Astrocyte (in vitro differentiated cells and primary cell): ENCODE measurements at places on chromosomes 3 and 15. TPM values are rescaled to one million over a fixed set of nuclear protein-coding genes. Genes with fewer than 3 reads are reported as not detected.
A peak's percentile ranks its signal among the peaks of the same experiment; 100 is the strongest.

- no peak for DNase-seq
These were observed 4.3 kb downstream of the PFKFB4 start for GRCh38 chr3:48552111-48552951.

DNA sequence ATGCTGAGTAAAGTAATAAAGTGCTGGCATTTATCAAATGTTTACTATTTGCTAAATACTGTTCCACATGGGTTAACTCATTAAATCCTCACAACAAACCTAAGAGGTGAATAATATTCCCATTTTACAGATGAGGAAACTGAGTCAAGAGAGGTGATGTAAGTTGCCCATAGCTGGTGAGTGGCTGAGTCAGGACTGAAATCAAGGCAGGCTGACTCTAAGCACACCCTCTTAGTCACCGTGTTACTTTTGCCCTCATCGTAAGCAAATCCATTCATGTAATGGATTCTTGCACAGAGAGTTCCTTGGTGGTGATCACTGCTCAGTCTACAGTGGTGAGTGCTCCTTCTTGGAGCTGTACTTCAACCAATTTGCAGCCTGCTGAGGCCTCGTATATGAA is 28.9 kb upstream of the PTX3 start:
- DNase-seq: no peak

DNA sequence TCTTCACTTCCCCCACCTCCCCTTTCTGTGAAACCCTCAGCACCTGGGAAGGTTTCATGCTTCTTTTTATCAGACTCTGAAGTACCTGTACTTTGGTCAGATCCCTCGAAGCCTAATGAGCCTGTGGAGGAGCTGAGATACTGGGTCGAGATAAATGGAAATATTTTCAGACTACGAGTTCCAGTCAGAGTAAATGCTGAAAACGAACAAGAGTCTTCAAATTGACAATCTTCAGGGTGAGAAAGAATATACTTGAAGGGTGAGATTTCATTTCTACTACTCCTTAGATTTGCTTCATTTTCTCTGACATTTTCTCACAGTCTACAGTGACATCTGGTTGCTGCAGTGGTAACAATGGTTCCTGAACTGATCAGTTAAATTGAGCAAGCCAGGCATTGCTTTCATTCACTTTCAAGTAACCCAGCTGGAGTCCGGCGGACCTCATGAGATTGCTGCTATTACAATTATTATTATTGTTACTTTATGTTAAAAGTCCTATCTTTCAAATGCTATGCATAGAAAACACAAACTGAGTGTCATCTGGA is 337.2 kb downstream of the VGLL3 start:
- no peak for DNase-seq

GRCh38 chr15:72285927-72286516 is 13.7 kb upstream of the PARP6 start:
- DNase-seq: no peak

DNA sequence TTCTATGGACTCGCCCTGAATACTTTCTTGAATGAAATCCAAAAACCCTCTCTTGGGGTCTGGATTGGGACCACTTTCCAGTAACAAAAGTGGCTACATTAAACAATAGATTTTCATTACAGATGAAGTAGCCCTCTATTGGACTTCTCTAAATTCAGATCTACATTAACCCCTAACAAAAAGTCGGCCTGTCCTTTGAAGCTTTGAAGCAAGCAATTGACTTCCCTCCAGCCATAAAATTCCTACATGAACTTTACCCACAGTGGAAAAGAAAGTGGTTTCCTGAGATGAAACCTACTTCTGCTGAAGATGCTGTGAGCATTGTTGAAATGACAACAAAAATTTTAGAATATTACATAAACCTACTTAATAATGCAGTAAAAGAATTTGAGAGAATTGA is 967.1 kb upstream of the ROBO1 start:
- no peak for DNase-seq

- DNase-seq: no peak
These were observed 79.5 kb upstream of the PEX5L start for GRCh38 chr3:180116203-180116602.

DNA sequence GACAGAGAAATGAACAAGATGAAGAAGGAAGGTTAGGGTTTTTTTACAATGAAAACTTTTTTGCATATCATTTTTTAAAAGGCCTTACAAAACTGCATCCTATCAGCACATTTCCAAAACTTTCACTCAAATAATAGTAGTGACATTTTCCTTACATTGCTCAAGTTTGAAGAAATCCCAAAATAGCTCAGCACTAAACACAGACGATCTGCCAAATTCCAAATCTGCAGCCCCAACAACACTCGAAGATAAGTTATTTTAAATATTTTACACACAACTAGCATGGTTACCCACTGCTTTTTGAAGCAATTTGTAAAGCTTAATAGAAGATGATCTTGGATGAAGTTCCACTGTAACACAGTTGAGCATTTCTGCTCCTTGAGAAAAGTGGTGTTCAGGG is 535.6 kb upstream of the ALCAM start:
- DNase-seq: no peak

- no peak for DNase-seq
These were observed 4.6 kb downstream of the SETD5 start for GRCh38 chr3:9401986-9402385.

DNA sequence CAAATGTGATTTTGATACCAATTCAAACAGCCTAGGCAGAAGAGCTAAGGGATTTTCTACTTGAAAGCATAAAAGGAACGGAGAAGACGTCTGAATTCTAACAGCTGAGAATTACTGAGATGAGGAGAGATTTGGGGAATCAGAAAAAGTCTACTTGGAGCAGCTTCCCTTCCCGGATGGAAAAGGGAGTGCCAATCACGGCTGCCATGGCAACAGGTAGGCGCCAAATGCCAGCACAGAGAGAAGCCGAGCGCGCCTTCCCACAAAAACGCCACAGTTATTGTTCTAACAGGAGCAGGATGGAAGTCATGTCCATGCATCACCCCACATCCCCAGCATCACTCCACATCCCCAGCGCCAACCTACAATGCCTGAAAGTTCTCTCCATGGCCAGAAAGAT is 63.5 kb upstream of the PRR20G start:
- DNase-seq: no peak

DNA sequence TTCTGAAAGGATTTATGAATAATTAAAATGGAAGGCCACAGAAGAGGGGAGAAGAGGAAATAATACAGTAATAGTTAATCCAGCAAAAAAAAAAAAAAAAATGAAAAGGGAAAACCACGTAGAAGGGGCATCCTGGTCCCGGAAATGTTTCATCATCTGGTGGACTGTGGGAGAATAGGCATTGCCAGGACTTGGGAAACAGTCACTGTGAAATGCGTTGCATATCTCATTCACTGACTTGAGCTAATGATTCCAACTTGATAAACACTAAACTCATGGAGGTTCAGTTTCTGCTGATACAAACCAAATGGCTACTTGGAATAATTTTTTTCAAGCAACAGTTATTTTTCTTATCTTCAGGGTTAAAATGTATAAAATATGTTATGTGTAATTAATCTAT is 3.2 kb downstream of the XCR1 start:
- DNase-seq: no peak

DNA sequence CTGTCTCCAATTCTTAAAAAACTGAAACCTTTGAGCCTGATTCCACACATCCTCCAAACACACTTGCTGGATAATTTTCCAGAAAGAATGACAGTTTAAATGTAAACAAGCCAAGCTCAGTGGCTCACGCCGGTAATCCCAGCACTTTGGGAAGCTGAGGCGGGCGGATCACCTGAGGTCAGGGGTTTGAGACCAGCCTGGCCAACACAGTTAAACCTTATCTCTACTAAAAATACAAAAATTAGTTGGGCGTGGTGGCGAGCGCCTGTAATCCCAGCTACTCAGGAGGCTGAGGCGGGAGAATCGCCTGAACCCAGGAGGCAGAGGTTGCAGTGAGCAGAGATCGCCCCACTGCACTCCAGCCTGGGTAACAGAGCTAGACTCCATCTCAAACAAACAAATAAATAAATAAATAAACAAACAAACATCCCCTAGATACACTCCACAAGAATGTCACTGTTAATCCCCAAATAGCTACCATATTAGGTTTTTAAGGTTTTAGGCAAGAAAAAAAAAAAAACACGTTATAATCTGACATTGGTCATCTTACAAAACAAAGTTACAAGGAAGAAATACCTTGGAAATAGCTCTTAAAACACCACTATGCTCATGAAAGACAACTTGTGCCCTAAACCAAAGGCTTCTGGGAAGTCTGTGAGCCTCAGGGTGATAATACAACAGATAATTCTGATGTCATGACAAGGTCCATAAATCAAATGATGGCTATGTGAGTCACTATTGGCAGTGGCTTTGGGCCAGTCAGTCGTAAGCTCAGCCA is 13.2 kb downstream of the TNIK start:
- DNase-seq: peak; percentile 89

DNA sequence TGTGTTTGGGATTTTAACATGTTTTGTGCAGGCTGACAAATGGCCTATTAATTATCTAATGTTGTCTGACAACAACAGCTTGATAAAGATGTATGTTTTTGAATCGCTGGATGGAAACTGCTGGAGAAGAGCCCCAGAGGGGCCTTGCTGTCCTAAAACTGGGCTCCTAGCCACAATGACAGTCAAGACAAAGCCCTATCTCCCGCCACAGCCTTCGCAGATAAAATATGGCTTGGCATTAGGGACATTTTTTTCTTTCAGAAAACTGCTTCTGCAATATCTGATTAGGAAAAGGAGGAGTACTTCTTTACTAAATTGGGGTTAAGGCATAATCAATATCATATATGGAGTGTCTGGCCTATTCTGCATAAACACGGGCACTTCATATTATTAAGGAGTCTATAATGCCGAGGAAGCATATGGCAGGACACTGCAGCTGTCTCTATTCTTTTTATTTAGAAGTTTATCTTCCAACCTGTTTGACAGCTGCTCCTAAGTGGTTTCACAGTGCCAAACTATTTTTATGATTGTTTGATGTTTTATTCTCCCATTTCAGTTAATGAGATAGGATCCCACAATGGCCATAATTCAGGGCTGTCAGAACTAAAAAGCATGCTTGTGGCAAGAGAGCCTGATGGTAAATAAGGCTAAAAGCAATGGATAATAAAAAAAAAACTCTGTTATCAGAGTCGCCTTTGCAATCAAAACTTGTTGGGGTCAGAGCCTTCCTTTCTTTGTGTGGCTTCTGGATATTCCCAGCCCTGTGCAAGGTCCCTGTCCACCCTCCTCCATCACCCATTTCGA is 210.1 kb downstream of the MECOM start:
- no peak for DNase-seq

DNA sequence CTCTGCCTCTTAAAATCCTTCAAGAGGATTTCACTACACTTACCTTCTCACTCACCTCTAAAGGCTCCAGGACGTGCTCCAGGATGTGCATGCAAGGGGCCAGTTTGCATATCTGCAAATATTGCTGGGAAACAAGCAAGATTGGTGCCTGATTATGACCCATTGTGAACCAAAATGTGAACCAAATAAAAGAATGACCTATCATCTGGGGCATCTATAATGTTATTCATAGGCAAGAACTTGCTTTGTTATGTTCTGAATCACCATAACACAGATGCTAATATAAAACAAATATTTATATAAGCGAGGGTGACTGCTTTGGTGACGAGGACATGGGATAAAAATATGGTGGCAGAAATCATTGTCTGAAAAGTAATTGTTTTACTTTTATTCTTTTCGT is 5.5 kb downstream of the IL12A start:
- peak; percentile 4 for DNase-seq

DNA sequence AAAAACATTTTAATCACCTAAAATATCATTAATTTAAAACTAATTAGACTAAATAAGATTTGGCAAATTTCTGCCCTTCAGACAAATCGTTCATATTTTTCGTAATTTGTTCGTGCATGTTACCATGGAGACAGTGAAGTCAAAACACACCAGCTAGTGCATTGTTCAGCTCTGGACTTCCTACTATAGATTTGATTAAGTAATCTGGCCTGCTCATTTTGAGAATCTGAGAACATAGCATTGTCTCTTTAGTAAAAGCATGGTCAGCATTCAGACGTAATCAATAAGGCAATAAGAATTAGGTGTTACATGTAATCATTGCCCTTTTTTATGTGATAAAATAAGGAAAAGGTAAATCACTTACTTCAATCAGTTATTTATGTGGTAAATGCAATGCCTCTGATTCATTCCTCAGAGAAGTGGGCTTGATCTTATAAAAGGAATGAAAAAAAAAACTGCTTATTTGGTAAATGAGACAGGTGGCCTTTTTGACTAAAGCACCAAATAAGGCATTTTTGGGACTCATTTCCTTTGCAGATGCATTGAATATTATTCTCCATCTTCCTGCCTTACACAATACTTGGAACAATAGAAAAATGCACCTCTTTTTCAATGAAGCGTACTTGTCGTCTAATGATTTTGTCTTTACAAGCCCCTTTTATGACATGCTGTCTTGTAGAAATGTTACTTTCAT is 84.5 kb upstream of the FNDC3B start:
- peak; percentile 55 for DNase-seq

DNA sequence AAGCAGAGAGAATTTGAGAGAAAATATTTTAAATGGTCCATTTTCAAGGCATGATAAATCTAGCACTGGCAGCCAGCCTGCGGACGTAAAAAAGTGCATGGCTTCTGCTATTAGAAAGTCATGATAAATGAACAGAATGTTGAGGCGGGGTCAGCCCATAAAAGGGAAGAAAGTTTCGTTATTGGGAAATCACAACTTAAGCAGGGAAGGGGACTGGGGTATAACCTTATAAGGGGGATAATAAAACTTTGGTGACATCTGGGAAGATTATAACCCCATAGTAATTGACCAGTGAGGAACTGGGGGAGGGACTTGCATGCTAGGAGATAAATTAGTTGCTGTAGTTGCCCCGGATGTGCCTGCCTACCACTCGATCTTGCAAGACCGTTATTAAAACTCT is 88.4 kb upstream of the PLSCR4 start:
- DNase-seq: no peak

- no peak for DNase-seq
These were observed 66.5 kb upstream of the PLXND1 start for GRCh38 chr3:129673012-129673411.

- DNase-seq: no peak
These were observed 208.0 kb upstream of the MME start for GRCh38 chr3:154872074-154872473.

- DNase-seq: no peak
These were observed 50.0 kb upstream of the SECISBP2L start for GRCh38 chr15:49096090-49096750.

Gene SOX14
- 0.09 TPM in 1 of 2 replicates, not detected in the other for total RNA-seq

Gene LIPC
- not detected in 2 replicates for total RNA-seq
